Cortex of kidney (tissue), 1 donor: ENCODE measurements at places on chromosomes 12 and 14.

DNA sequence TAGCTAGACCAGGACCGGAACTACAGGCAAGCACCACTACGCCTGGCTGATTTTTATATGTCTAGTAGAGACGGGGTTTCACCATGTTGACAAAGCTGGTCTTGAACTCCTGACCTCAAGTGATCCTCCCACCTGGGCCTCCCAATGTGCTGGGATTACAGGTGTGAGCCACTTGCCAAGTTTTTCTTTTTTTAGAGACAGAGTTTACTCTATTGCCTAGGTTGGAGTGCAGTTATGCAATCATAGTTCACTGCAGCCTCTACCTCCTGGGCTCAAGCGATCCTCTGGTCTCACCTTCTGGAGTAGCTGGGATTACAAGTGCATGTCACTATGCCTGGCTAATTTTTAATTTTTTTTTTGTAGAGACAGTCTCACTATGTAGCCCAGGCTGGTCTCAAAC is 201.5 kb upstream of the TBX3 start:
- DNase-seq, result no peak

DNA sequence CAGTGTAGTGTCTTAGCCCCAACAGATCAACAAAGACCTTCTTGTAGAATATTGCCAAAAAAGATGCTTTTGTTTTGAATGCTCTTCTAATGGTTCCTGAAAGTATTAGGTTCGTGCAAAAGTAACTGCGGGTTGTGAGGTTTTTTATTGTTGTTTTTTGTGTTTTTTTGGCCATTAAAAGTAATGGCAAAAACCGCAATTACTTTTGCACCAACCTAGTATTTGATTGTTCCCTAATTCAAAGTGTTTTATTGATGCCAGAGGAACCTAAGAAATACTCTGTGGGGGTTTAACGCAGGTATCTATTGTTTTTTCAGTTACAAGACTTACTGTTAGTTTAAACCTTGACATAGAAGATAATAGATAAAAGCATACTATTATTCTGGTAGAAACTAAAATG is 150.8 kb upstream of the DAAM1 start:
- no peak for DNase-seq

GRCh38 chr14:105866841-105867321 is 340.5 kb downstream of the TMEM121 start:
- DNase-seq, result no peak

- DNase-seq, result no peak
These were observed 25.5 kb downstream of the CEP83 start for GRCh38 chr12:94434171-94434570.

- no peak for DNase-seq
These were observed 206.6 kb downstream of the KIF26A start for GRCh38 chr14:104344818-104345620.

DNA sequence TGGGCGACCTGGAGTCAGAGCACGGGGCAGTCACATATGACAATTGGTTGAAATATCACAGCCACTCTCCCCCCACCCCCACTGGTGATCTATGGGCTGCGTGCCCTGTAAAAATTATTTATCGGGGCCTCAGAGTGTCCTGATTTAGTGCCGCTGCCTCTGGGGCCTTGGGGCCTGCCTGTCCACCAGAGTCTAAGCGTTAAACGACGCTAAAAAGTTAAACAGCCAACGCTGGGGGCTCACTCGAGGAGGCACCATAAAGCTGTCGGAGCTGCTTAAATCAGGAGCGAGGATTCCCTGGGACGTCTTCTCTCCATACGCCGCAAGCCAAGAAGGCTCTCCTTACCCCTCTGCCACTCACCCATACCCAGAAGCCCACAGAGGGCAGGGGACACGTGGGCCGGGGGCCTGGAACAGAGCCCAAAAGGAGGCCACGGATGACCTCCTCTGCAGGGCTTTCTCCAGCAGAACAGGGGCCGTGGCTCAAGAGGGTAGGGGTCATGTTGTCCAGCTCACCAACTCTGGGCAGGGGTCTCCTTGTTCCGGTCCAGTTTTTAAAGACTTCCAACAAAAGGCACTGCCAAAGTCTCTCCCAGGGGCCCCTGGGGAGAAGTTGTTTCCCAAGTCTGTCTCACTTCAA is 42.2 kb downstream of the SMUG1 start:
- no peak for DNase-seq

- no peak for DNase-seq
These were observed 5.7 kb upstream of the JDP2 start for GRCh38 chr14:75422169-75422568.
